AML-193 (cell line): ENCODE measurements at places on chromosomes 7 and 10.

- DNase-seq: no peak
Measured at GRCh38 chr10:59214160-59214559, 37.7 kb downstream of the PHYHIPL start.

GRCh38 chr10:74863551-74863950, 37.2 kb downstream of the KAT6B start:
- peak; percentile 79 for DNase-seq

GRCh38 chr7:112550468-112551060, 69.8 kb downstream of the LSMEM1 start:
- peak; percentile 65 for DNase-seq

DNA sequence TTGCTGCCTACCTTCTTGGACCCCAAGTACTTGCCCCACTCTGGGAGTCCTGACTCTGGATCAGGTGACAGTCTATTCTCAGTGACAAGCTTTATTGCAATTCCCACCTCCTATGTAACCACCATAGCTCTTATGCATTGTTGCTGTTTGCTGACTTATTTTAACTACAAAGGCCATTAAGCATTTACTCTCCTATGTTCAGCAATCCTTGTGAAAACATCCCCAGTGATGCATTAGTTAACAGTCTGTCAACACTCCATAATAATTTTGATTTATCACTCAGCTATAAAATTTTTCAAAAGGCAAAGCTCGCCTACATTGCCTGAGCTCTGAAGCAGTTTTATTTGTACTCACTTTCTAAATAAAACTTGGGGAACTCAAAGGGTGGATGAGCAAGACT, 871.8 kb upstream of the SORCS1 start:
- no peak for DNase-seq

- DNase-seq: no peak
Measured at GRCh38 chr7:116226664-116227063, 16.3 kb downstream of the TES start.

DNA sequence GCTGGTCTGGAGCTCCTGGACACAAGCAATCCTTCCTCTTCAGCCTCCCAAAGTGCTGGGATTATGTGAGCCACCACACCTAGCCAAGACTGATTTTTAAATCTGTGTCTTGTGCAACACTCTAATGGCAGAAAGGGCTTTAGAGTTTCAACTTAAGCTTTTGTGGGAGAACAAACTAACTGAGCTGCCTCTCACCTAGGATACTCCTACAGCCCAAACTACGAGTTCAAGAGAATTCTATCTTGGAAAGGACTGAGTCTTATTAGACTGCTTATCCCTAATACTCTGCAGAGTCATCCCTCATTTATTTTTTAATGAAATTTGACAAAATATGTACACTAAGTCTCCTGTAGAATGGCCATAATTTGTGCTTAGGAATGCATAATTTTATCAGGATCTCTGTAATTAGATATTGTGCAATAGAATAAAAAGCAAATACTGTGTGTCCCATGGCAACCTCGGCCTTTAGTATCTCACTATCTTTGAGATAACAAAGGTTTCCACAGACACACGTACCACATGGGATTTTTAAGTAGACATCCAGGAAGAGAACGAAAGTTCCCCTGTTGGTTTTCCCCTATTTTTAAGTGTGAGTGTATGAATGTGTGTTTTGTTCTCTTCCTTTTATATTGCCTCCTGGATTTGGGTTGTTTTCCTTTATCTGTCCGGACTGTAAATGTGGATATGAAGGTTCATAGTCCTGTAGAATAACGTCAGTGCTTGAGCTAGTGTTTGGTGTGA, 199.4 kb upstream of the TCF7L2 start:
- no peak for DNase-seq

DNA sequence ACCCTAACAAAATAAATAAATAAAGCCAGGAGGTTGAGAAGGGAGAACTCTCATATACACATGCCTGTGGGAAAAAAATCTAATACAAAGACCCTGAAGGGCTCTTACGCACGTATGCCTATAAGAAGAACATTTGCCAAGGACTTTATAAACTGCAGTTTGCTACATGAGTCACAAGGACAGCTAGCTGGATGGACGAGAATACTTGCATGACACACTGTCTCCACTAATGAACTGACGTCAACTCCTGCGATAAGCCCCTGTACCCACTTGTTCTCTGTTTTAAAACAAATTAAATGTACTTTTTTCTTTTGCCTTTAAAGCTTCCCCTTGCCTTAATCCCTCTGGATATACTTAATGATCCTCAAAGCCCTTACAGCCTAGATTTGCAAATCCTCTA, 374.6 kb upstream of the GHITM start:
- no peak for DNase-seq

GRCh38 chr10:68516766-68517165, 10.6 kb downstream of the SLC25A16 start:
- DNase-seq: no peak

GRCh38 chr7:41135511-41135910, 567.4 kb downstream of the INHBA start:
- no peak for DNase-seq

GRCh38 chr7:101854084-101854865, 36.8 kb downstream of the CUX1 start:
- DNase-seq: no peak

DNA sequence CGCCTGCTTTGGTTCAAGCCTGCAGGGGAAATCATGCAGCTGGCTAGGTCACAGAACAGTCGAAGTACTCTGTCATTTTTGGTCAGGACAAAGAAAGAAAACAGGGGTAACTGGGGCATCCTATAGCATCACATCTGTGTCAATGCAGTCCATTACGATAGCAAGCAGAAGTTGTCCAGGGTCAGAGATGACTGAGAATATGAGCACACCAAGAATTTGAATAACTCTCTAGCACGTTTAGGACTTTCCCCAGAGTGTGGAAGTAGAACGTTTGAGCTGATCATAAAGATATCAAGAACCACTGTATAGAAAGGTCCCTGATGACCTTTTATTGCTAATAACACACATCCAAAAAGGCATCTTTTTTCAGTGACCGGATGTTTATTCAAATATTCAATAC, 12.7 kb upstream of the HECW1 start:
- DNase-seq: no peak

DNA sequence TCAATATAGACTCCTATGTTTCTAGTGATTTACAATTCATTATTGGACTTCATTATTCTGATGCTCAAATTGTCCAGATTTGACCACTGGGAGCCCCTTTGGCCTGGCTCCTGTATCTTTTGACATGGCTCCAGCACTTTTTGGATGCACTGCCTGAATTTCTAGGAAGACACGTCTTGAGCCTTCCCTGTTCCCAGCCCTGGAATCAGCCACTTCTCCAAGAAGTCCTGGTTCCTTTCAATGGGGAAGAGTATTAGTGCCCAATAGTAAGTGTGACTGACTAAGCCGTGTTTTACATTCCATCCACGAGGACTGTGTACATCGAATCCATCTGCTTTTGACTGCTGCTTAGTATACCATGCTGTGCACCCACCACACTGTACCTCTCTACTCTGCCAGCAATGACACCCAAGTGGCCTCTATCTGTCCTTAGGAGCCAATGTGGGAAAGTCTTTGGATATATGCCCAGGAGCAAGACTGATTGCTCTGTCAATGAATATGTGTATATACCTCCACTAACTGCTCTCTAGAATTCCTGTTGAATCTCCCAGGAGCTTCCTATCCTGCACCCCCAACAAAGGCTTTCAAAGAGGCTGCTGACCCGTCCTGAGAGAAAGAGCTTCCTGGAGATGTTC, 23.2 kb upstream of the NPFFR1 start:
- DNase-seq: no peak

DNA sequence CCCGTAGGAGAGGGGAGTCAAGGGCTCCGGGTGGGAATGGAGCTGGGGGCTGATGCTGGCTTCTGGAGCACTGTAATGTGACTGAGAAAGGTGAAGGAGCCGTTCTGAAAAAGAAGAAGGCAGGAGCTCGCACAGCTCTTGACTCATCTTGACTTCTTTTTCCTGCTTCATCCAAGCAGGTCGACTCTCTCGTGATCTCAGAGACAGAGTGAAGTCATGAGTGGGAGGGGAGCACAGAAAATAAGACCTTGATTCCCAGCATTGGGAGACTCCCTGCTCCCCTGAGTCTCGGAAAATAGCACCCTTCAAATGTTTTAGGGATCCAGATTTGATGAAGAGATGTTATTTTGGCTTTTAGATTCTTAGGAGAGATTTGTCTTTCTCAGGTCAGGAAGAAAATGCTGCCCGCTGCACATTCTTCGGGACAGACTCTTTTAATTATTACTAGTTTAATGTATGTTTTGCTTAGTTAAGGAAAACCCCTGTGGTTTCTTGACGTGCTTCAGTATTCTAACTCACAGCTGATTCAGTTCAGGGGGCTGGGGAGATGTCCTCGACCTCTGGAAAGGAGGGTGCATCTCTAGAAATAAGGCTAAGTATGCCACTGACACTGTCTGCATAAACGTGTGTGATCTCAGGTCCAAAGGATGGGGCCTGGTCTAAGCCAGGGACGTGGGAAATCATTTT, 34.1 kb downstream of the EGFR start:
- DNase-seq: no peak

- no peak for DNase-seq
Measured at GRCh38 chr7:11294965-11295364, 321.3 kb downstream of the PHF14 start.

GRCh38 chr10:106189292-106189691, 975.2 kb downstream of the SORCS1 start:
- peak; percentile 37 for DNase-seq

- no peak for DNase-seq
Measured at GRCh38 chr7:118708741-118709140, 484.2 kb downstream of the ANKRD7 start.

DNA sequence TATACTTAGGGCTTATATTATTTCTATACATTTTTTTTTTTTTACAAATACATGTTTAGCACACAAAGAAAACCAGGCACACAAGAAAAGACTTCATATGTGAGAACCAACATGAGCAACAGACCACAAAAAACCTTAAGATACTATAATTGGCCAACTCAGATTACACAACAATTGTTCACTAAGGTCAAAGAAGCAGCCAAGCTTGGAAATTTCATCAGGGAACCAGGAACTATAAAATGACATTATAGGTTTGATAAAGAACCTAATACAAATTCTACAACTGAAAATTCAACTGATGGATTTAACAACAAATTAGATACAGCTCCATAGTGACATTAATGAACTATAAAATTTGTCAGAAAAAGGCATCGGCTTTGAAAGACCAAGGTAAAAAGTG, 4.4 kb upstream of the LUC7L2 start:
- peak; percentile 84 for DNase-seq

GRCh38 chr10:124569623-124570470, 108.2 kb downstream of the LHPP start:
- no peak for DNase-seq

DNA sequence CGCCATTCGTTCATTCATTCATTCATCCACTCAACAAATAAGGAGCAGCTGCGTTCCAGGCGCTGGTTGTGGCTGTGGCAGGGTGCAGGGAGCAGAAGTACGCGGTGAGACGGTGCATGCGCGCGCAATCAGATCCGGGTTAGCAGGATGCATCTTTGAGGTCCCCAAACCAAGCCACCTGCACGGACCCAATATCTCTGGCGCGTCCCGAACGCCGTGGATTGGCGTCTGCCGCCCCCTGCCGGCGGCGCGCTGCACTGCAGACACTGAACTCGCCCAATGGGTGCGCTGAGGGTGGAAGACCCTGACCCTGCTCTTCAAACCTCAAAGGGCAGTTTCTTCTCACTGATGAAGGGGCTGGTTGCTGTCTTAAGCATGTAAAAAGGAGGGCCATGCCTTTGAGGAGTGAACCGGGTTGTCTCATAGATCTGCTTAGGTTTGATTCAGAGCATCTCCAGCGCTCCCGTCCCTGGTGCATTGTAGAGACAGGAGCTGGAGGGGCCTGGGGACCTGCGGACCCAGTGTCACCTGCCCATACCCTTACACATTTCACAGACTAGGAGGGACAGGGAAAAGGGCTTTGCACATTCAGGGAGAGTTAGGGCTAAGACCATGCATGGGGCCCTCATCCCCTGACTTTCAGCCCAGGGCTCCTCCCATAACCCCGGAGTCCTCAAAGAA, 102.5 kb downstream of the RAMP3 start:
- no peak for DNase-seq

DNA sequence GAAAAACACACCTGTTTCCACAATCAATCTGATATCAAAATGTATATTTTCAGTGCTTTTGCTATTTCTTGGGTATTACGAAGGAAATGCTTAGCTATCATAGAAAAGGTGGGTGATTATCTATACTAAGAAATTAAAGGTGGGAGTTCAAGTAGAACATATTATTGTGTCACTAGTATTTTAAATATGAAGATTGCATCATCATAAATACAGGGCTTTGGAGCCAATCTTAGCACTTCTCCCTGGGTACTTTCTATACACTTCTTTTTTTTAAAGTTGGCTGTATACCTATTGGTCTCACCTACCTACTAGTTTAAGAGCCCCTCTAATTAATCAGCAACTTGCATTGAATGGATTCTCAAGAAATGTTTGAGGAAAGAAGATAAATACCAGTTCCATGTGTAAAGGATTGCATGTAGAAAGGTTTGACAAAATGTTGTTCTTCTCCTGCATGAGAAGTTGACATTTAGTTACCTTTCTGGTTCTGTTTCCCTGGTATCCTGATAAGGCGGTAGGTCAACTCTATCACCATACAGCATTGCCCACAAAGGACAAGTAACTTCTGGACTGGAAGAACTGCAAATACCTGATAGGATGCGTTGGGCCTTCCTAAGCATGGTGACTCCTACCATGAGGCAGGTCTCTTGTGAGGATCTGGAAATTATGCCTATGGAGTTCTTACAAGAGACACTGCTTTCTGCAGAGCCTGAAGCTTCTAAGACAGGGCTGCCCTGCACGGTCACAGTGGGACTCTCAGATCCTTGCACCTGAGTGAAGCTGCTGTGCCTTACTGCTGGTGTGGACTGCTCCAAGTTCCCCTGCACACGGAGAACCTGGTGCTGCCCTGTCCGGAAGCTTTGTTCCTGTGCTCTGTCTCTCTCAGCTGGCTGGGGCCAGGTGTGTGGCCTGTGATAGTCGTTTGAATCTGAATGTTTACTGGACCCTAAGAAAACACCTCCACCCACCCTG, 32.1 kb upstream of the PDSS1 start:
- DNase-seq: no peak

DNA sequence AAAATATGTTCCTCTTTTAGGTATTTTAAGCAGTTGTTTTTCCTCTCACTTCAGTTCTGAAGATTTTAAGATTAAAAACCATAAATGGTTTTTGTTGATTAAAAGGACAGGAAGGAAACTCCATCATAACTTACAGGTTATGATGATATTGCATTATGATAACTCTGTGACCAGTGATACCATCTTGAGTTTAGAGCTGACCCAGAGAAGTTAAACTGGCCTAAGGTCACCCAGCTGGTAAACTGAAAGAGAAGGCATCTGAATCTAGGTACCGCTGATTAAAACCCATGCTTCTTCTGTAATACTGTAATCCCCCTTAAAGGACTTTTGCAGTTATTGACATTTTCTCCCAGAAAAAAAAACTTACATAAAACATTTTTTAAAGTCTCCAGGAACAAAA, 29.6 kb downstream of the LOXL4 start:
- no peak for DNase-seq

DNA sequence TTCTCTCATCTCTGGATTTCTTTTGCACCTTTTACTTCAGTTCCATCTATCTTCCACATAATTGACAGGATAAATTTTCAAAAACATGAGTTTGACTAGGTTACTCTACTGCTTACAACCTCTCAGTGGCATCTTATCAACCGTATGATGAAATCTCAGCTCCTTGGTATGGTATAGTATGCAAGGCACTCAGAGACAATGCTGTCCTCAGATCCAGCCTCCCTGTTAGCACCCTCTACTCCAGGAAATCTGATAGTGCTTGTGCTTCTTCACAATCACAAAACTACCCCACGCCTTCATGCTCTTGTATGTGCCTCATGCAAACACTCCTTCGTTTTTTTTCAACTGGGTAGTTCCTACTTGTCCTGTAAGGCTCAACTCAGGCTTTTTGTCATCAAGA, 330.7 kb downstream of the GPR158 start:
- DNase-seq: no peak
